Activated CD4-positive, alpha-beta T cell treated with anti-CD3 and anti-CD28 coated beads, Interleukin-2, Interleukin-4, amounts not matched to agents 100 ng/mL and 50 ng/mL, durations not matched to agents 16 hours and 8 hours (primary cell): ENCODE measurements at places on chromosomes 5 and 9.

DNA sequence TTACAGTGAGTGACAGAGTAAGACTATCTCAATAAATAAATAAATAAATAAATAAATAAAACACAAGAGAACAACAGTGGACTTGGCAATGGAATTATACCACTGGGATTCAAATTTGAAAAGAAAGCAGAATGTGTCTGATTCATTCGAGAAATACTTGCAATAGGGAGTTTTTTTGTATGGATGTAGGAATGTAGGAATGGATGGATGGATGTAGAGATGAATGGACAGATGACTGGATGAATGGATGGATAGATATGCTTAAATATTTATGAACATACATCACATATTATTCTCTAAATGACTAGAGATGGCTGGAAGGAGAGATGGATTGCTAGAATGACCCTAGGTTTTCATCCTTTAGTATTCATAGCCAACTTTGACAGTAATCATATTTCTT, 22.0 kb upstream of the CEMIP2 start:
- no peak for DNase-seq

GRCh38 chr5:158384535-158385481, 525.9 kb upstream of the CLINT1 start:
- peak; percentile 6 for DNase-seq

- no peak for DNase-seq
Measured at GRCh38 chr9:123299558-123300126, 31.3 kb upstream of the STRBP start.

DNA sequence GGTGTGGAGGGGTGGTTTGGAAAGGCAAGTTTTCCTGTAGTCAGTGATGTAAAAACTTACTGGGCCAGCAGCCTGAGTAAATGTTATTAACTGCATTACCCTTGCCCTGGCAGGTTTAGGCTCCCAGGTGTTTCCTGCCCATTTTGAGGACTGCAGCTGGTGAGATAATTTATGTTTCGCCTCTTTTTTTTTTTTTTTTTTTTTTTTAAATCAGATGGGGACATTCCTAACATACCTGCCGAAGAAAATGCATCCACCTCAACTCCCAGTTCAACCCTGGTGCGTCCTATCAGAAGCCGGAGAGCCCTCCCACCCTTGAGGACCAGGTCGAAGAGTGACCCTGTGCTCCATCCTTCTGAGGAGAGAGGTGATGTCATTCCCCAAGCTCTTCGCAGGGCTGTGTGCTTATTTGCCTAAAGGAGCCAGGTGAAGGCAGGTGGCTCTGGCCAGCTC, 60.6 kb downstream of the ENTREP1 start:
- no peak for DNase-seq

DNA sequence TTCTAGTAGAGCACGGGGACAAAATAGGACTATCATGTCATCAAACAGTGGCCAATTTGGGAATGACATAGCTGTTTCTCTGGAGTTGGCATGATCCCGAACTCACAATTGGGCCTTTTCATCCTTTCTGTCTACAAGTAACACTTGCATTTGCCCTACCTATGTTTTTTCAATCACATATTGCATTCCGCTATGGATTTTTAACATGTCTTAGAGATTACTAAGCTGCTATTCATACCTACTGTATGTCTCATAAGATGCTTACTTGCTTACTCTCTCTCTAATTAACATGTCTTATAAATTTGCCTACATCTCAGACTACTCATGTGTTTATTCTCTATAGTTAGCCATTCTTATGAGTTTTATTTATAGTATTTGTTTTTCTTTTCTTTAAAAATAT, 341.2 kb upstream of the CTNND2 start:
- no peak for DNase-seq

DNA sequence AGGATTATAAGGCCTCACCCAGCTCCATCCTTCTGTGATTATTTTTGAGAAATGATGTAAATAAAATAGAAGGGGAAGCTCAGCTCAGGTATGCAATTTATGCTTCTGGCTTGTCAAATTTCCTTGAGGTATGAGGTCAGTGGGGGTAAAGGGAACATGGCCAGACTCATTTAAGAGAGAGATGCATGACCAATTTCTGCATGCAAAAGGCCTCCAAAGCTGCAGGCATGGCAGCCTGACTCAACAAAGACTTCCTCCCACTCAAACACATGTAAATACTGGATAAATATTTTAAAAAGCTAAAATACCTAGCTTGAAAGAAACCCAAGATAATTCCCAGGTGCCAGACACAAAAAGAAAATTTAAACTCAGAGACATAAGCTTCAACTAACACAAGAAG, 101.4 kb upstream of the SLC1A3 start:
- DNase-seq = no peak

DNA sequence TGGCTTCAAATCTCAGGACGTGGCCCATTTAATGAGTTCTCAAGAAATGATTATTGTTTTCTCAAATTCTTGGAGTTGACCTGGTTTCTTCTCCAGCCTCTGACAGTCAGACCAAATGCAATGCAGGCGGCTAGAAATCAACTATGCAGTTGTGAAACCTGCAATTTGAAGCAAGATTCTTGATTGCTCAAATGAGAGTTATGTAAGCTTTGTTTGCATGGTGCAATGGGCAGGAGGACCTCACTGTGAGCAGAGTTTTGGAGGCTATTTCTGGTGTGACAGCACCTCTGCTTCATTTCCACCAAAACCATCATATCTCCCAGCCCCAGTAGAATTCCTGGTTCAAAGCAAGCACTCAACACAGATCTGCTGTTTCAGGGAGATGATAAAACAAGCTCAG, 500.0 kb upstream of the KLF4 start:
- DNase-seq = no peak

DNA sequence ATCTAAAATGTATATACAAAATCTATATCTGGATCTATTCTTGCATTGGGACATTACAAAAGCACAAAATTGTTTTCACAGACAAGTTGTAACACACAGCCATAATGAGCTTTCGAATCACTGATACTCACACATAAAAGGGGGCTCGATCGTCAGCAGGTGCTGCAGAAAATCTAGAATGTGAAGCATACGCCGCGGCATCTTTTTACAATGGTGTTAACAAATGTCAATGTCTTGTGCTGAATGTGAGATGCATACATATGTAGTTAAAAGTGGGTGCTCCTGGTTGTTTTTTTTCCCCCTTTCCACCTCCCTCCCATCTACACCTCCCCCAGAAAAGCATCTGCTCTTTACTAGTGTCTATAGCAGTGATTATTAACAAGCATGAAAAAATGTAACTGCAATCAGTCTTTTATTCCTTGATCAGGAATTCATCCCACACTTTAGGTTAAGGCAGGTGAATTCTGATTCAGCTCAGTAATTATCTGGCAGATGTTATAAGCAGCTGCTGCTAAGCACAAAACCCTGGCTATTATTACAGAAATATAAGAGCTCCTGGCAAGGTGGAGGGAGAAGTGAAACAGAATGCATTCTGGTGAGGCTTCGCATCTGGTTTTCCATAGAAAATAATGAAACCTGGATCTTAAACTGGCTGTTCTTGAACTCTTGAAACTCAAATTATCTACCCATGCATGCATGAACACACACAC, 114.1 kb downstream of the MPDZ start:
- DNase-seq = no peak

- no peak for DNase-seq
Measured at GRCh38 chr9:134378901-134379338, 52.7 kb downstream of the RXRA start.

DNA sequence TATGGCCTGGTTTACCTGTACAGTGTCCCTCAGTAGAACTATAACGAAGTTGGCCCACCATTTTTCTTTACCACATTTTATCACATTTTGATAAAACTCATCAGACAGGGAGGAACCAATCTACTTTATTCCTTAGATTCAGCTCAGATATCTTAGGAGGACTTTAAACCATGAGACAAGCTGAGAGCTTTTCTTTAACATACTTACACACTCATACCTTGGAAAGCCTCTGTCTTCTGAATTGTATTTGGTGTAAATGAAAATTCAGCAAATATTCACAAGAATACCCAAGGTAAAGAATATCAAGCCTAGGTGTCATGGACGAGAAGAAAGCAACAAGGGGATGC, 313.2 kb downstream of the ENC1 start:
- DNase-seq = no peak

GRCh38 chr5:64773533-64773932, 4.8 kb downstream of the CWC27 start:
- no peak for DNase-seq

- peak; percentile 66 for DNase-seq
Measured at GRCh38 chr9:129944506-129945116, 98.4 kb downstream of the FNBP1 start.
